Hematopoietic multipotent progenitor cell treated with erythropoietin and hydrocortisone succinate and interleukin-3 and kit ligand, for 17 days (in vitro differentiated cells): ENCODE measurements at places on chromosomes 16 and 17.

GRCh38 chr16:785563-786535 lies 2.3 kb downstream of the RPUSD1 start:
- peak; percentile 70 for DNase-seq

- DNase-seq: no peak
Observed at GRCh38 chr16:27234603-27235002, 31.3 kb downstream of the KDM8 start.

DNA sequence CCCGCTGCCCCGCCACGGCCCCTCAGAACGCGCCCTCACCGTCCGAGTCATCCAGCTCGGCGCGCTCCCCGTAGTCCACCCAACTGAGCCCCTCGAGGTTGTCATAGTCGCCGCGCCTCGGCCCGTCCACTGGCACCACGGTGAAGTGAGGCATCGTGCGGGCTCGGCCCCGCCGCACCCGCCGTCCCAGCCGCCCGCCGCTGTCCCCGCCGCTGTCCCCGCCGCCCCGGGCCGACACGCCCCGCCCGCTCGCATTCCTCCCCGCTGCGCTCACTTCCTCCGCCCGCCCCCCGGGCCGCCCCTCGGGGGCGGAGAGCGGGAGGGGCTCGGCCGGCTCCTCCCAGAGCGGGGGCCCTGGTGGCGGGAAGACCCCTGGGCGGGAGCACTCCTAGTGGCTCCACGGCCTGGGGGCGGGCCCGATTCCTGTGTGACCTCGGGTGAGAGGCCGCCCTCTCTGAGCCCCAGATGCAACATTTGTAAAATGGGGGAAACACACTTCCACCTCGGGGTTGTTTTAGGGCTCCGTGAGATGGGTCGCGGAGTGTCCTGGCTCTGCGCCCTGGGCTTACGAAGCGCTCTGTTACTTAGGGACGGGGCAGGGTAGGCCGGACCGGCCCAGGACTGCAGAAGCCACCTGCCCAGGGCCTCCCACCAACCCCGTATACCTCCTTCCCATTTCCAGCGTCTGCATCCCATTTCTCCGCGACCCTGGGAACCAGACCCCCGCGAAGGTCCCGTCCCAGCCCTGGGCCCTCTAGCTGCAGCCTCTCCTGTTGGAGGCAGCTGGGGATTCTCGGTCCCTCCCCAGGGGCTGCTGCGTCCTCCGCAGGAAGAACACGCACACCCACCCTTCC lies at the start of gene SLC12A4:
Gene SLC12A4, minus strand, starts transcription at position 238 of the 854 bp plus-strand sequence. Its CDS starts 84 bp downstream, at position 154.
- peak; percentile 67 for DNase-seq

DNA sequence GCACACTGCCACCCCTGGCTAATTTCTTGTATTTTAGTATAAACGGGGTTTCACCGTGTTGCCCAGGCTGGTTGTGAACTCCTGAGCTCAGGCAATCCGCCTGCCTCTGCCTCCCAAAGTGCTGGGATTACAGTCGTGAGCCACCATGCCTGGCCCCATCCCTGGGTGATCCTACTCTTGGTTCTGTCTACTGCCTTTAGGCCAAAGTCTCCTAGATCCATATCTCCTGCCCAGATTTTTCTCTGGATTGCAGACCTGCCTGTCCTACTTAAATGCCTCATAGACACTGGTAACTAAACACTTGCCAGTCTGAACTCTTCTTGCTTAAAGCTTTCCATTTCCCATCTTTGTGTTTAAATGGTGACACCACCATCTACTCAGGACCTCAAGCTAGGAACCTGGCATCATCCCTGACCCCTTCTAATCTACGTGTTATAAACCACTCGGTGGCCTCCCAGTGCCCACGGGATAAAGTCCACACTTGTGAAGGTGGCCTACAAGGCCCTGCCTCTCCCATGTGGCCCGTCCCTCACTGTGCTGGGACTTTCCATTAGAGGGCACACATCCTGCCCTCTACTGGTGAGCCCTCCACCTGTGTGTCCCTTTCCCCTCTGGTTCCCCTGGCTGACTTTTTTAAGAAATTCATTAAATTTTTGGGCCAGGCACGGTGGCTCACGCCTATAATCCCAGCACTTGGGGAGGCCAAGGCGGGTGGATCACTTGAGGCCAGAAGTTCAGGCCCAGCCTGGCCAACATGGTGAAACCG lies 51.1 kb downstream of the USP43 start:
- no peak for DNase-seq

GRCh38 chr17:46199379-46199778 lies 6.2 kb upstream of the KANSL1 start:
- DNase-seq: no peak

- no peak for DNase-seq
Observed at GRCh38 chr16:11325404-11326083, 19.7 kb upstream of the RMI2 start.

DNA sequence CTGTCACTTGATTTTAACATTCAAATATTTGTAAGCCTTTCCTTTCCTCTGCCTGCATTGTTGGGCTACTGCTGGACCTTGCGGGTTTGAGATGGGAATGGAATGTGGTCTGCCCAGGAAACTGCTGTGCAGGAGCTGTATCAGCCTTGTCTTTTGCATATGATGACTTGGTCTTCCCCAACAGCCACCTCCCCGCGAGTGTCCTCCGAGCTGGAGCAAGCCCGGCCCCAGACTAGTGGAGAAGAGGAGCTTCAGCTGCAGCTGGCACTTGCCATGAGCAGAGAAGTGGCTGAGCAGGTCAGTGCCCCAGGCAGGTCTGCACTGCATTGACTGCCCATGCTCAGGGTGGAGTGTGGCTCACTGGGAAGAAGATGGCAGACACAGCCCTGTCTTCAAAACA lies 52.8 kb downstream of the B9D1 start:
- no peak for DNase-seq

DNA sequence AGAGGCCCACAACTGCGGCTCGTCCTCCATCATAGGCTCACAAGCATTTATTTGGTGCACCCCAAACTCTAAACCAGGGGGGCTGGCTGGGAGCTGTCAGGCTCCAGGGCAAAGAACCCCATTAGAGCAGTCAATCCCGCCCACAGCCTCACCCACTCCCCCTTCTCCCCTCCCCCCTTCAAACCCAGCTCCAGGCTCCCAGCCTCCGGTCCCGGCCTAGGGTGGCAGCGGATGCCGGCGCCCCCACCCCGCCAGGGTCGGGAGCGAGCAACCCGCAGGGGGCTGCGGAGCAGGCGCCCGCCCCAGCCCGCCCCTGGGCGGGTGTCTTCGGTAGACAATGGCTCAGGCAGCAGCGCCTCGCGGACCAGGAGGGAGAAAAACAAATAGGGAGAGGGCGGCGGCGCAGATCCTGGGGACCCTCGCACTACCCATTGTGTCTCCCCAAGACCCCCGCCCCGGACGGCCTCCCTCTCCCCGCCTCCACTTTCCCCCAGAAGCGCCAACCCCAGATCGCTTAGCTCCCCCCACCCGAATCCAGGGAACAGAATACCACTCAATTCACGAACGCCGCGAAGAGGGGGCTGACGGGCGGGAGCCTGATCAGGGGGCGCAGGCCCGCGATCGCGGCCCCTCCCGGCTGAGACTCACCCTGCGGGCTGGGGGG lies 572 bp downstream of the FAM171A2 start:
- no peak for DNase-seq

GRCh38 chr17:46194393-46195216 lies 1.4 kb upstream of the KANSL1 start:
- DNase-seq: peak; percentile 84

DNA sequence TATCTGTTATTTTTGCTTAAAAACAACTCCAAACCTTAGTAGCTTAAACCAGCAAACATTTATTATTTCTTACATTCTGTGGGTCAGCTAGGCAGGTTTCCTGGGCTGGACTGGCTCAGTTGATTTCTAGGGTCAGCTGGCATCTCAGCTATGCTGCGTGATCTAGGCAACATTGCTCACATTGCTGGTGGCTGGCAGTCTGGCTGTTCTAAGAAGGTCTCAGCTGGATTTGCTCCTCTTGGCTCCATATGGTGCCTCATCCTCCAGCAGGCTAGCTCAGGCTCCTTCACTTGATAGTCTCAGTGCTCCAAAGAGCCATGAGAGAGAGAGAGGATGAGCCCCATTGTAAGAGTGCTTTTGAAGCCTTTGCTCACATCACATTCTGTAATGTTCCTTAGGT lies 470.6 kb upstream of the CDH5 start:
- DNase-seq: no peak

- no peak for DNase-seq
Observed at GRCh38 chr17:66459811-66460270, 157.4 kb downstream of the PRKCA start.

DNA sequence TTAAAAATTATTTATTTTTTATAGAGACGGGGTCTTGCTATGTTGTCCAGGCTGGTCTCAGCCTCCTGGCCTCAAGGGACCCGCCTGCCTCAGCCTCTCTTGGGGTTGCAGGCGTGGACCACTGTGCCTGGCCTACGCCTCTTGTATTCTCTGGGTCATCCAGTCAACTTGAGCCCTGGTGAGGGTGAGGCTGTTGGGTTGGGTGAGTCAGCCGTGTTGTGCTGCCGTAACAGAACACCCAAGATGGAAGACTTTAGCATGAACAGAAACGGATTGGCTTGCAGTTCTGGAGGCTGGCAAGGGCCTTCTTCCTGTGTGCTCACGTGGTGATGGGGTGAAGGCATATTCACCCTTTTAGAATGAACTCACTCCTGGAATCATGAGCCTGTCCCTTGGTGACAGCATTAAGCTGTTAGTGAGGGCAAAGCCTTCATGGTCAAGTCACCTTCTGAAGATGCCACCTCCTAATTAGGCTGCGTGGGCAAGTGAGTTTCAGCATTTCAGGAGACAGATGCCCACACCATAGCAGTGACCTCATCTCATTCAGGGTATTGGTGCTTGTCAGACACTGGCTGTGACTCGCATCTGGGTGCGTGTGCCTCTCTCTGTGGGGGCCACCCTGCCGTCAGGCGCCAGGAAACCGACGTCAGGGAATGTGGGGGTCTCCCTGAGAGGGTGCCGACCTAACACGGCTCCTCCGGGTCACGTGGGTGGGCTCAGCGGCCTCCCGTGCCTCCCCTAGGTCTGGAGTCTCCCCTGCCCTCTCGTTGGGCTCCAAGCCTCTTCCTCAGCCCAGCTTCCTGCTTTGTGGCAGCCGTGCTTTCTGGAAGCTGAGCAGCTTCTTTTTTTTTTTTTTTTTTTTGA lies 49.8 kb downstream of the WDR45B start:
- DNase-seq: no peak

- peak; percentile 45 for DNase-seq
Observed at GRCh38 chr17:39400547-39401411, 647 bp downstream of the FBXL20 start.

DNA sequence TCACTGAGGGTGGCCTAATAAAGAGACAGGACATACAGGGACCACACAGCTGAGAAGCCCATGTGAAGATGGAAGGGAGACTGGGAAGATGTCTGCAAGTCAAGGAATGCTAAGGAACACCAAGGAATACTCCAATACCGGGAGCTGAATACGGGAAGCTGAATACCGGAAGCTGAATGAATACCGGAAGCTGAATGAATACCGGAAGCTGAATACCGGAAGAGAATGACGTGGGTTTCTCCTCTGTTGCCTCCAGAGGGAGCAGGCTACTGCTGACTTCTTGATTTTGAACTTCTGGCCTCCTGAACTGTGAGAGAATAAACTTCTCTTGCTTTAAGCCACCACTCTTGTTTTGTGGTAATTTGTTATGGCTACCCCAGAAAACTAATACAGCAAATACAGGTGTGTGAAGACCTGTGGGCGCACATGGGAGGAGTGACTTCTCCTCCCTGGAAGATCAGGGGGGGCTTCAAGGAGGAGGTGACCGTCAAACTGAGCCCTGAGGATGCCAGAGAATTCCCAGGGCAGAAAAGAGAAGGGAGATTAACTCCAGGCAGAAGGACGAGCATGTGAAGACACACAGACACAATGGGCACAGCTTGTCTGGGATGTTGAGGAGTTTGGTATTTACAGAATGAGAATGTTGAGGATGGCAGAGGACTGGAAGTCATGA lies 259.9 kb downstream of the IRF8 start:
- DNase-seq: no peak

DNA sequence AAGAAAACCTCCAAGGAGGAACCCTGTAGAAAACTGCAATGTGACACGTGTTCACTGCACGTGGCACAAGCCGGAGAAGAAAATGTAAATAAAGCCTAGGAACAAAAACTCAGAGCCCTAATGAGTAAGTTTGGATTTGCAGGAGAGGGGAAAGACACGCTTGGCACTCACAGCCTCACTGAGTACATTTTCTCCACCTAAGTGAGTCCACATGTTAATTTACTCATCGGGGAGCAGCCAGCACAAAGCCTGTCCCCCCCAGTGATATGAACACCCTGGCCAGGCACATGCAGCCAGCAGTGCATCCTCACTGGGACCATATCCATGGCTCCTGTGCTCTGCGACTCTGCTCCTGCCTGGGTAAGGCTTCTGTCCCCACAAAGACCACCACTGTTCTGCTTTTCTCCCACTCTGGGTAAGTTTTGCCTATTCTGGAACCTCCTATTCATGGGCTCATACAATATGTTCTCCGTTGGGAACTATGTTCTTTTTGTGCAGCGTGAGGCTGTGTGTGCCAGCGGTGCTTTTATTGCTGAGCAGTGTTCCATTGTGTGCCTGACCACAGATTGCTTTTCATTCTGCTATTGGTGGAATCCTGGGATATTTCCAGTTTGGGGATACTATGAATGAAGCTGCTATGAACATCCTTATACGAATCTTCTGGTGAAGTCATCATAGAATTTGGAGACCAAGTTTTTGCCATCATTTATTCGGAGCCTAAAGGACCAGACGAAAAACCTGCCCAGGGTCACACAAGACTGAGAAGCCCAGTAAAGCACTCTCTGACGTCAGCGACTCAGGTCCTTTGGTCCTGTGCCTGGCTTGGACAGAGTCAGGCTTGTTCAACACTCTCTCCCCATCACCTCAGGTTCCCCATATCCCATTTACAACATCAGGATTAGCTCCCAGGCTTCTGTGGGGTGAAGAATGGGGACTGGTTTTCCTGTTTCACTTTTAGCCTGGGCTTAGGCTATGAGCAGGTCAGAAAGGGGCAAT lies 53.3 kb downstream of the RNF112 start:
- DNase-seq: no peak

- peak; percentile 67 for DNase-seq
Observed at GRCh38 chr16:57807968-57808528, 5.8 kb upstream of the KIFC3 start.

DNA sequence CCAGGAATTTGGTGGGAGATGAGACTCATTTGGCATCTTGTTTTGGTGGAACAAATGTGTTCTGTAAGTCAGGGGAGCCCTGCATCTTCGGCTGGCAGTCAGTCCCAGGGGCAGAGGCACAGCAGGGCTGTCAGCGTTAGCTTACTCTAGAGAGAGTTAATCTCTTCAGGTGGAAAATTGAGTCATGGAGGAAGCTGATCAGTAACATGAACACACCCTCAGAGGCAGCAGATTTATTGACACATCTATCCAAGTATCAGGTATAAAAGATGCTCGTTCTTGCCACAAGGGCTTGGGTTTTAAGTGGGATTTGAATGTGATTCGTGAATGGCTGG lies 55.2 kb downstream of the EPN2 start:
- no peak for DNase-seq
